ENCODE measurements at places on chromosomes 11 and 22. TPM values are rescaled to one million over a fixed set of nuclear protein-coding genes. Genes with fewer than 3 reads are reported as not detected.

TSGA10IP gene
- 5.6 TPM for total RNA-seq

SMIM38 gene
- total RNA-seq, result 0.64 TPM

C11orf97 gene
- not detected for total RNA-seq

TMPRSS5 gene
- total RNA-seq, result 1.5 TPM

- H3K36me3 ChIP-seq, result no peaks in the 10 kb centered on the region
- no peaks in the 10 kb centered on the region for H3K27me3 ChIP-seq
- H3K27ac ChIP-seq, result no peak overlapping the region
Observed at GRCh38 chr11:27241311-27242122, 121.5 kb downstream of the CCDC34 start.

GRCh38 chr11:104260456-104260855 is 96.5 kb upstream of the PDGFD start:
- no peak overlapping the region for H3K4me3 ChIP-seq
- no peak for DNase-seq
- H3K4me1 ChIP-seq, result peaks cover 3% of the 10 kb centered on the region
- no peak overlapping the region for H3K27ac ChIP-seq
- no peaks in the 10 kb centered on the region for H3K27me3 ChIP-seq

DNA sequence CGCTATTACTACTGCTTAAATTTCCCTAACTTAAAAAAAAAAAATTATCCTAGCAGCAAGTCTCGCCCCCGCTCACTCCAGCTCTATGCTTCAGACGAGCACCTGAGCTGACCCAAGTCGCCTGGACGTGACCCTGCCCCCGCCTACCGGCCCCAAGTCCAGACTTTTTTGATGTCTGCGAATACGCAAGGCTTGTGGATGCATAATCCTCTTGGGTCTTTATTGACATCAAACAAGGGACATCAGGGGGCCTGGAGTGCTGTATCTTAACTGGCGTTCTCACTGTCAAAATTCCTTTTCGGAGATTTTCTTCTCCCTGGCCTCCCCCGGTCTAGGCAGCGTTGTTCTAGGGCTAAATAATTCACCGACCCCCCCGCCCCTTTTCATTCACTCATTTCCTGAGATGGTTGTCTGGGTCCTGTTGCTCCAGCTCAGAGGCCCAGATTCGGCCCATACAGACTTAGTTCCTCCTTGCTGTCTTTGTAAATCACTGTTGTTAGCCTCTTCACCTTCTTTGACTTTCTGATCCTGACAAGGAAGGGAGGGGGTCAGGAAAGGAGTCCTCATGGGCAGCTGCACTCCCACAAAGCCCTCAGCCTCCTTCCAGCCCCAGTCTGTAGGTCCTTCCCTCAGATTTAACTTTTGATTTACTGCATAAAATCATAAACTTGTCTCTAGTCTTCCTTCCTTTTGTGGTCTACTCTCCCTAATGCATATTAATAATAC is 601 bp upstream of the LRP4 start:
- no peaks in the 10 kb centered on the region for H3K36me3 ChIP-seq
- peak; percentile 79 for DNase-seq
- peak overlapping the region; percentile 62 for H3K27ac ChIP-seq
- H3K27me3 ChIP-seq, result peaks cover 20% of the 10 kb centered on the region
- H3K4me3 ChIP-seq, result peak overlapping the region; percentile 65

DNA sequence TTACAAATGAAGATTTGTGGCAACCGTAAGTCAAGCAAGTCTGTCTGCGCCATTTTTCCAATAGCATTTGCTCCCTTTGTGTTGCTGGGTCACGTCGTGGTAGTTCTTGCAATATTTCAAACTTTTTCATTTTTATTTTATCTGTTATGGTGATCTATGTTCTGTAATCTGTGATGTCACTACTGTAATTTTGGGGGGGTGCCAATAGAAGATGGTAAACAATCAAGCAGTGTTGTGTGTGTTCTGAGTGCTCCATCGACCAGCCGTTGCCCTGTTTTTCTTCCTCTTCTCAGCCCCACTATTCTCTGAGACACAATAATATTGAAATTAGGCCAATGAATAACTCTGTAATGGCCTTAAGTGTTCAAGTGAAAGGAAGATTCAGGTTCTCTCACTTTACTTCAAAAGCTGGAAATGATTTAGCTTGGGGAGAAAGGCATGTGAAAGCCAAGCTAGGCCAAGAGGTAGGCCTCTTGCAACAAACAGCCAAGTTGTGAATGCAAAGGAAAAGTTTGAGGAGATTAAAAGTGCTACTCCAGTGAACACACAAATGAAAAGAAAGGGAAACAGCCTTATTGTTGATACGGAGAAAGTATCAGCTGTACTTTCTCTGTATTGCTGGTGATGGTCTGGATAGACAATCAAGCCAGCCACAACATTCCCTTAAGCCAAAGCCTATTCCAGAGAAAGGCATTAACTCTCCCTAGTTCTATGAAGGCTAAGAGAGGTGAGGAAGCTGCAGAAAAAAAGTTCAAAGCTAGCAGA is 7.5 kb downstream of the ZC3H12C start:
- H3K27me3 ChIP-seq, result no peaks in the 10 kb centered on the region
- no peak overlapping the region for H3K4me3 ChIP-seq
- H3K27ac ChIP-seq, result no peak overlapping the region
- DNase-seq, result no peak
- H3K36me3 ChIP-seq, result peaks cover 20% of the 10 kb centered on the region

DNA sequence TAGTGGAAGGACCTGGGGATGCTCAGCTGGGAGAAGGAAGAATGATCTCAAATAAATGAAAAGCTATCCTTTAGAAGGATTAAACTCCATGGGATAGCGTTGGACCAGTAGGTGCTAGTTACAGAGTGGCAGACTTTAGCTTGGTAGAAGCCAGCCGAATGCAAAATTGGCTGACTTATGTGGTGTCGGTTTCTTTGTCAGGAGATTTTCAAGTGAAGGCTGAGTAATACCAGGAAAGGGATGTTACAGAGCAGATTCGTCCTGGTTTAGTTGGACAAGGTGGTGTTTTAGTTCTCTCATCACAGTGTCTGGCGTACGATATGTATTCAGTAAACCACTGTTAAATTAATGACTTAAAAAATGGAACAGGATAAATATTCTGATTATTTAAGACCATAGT is 26.0 kb downstream of the FDX1 start:
- no peaks in the 10 kb centered on the region for H3K27me3 ChIP-seq
- H3K27ac ChIP-seq, result no peak overlapping the region

DNA sequence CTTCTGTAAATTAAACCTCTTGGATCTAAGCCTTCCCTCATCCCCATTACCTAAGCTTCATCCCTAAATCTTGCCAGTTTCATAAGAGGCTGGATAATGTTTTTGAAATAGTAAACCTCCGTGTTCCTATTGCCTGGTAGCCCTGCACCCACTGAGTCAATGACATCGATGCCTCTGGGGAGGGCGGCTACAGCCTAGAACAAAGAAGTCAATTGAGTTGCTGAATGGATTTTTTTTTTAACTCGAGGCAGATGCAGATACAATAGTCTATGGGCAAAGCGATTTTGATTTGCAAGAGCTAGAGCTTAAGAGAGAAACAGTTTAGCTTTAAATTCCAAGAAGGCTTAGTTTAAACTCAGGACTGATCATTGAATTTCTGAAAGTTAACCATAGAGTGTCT is 121.3 kb downstream of the NECTIN1 start:
- H3K4me3 ChIP-seq, result no peak overlapping the region
- DNase-seq, result no peak
- no peaks in the 10 kb centered on the region for H3K27me3 ChIP-seq
- no peaks in the 10 kb centered on the region for H3K36me3 ChIP-seq
- H3K27ac ChIP-seq, result no peak overlapping the region

DNA sequence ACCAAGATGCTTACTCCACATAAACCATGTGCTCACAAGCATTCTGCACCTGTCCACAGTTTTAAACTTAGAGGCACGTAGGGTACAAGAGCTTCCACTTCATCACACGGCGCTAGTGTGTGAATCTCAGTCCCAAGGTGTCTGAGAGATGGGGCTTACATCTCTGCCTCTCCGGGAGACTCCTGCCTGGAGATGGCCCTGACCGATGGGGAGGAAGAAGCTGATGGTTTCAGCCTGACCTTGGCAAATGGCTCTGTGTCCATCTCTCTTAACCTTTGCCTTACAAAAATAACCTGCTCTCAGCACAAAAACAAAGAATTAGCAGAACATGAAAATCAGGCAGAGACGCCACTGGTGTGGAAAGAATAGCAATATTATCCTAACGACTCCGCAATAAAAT is 559.3 kb upstream of the B3GAT1 start:
- H3K27me3 ChIP-seq, result no peaks in the 10 kb centered on the region
- H3K27ac ChIP-seq, result no peak overlapping the region
- H3K4me1 ChIP-seq, result no peaks in the 10 kb centered on the region
- no peaks in the 10 kb centered on the region for H3K36me3 ChIP-seq

DNA sequence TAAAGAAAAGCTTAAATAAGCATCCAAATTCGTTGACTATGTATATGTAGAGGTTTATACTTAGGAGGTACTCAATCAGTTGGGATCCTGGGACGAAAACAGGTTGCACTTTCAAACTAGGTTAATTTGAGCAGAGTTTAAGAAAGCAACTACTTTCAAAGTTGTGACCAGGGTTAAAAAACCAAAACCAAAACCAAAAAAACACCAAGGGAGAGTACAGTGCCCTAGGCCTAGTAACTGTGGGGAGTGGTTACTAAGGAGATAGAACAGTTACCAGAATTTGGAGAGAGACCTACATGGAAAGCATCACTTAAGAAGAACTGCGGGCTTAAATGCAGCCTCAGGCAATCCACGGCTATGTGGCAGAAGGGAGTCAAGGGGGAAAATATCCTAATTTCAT is 148.3 kb downstream of the JRKL start:
- no peak overlapping the region for H3K27ac ChIP-seq
- no peak for DNase-seq
- H3K36me3 ChIP-seq, result no peaks in the 10 kb centered on the region
- no peak overlapping the region for H3K4me3 ChIP-seq
- H3K27me3 ChIP-seq, result no peaks in the 10 kb centered on the region

DNA sequence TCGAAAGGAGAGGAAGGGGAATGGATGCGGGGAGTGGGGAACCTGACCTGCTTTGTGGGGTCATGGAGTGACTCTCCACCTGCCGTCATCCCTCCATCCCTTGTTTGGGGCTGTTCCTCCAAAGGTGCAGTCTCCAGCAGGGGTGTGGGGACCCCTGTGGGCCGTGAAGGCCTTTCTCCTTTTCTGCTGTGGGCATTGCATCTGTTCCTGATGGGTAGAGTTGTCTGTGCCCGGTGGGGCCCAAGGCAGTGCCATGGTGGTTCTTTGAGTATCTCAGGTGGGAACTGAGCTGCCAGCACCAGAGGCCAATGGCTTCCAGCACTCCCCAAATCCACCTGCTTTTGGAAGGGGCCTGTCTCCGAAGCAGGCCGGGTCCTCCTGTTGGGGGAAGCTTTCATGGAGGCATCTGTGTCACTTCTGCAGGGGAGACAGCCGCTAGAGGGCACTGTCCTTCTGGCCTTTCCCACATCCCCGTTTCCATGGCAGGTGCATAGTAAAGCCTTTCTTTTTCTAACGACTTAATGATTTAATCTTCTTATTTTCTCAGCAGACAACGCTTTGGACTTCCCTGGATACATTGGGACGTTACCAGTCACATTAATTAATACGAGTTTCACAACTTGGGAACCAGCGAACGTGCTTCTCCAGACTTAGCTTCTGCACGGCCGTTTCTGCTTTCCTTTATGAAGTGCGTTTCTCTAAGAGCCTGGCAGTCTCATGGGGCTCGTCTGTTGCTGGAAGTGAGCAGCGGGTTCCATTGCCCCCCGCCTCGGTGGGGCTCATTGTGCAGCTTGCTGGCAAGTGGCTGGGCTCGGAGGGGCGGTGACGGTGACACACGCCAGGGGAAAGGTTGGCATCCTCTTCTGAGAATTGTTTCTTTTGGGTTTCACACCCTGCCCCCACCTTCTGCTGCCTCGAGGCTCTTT is 57.1 kb downstream of the PARVB start:
- H3K4me1 ChIP-seq, result peaks cover 3% of the 10 kb centered on the region
- DNase-seq, result peak; percentile 94
- H3K36me3 ChIP-seq, result no peaks in the 10 kb centered on the region
- no peak overlapping the region for H3K4me3 ChIP-seq
- H3K27me3 ChIP-seq, result no peaks in the 10 kb centered on the region

GRCh38 chr11:36930256-36930655 is 332.2 kb upstream of the RAG2 start:
- no peak for DNase-seq
- H3K36me3 ChIP-seq, result no peaks in the 10 kb centered on the region
- H3K27ac ChIP-seq, result no peak overlapping the region
- H3K4me3 ChIP-seq, result no peak overlapping the region

DNA sequence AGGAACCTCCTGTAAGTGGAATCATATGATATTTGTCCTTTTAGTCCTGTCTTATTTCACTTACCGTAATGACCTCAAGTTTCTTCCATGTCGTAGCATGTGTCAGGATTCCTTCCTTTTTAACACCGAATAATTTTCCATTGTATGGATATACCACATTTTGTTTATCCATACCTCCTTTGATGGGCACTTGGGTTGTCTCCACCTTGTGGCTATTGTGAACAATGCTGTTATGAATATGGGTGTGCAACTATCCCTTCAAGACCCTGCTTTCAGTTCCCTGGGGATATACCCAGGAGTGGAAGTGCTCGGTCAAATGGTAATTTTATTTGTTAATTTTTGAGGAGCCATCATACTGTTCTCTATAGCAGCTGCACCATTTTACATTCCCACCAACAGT is 244.9 kb upstream of the BLID start:
- H3K4me1 ChIP-seq, result no peaks in the 10 kb centered on the region
- H3K27me3 ChIP-seq, result no peaks in the 10 kb centered on the region
- H3K4me3 ChIP-seq, result no peak overlapping the region

- H3K4me1 ChIP-seq, result peaks cover 5% of the 10 kb centered on the region
- no peaks in the 10 kb centered on the region for H3K36me3 ChIP-seq
- H3K4me3 ChIP-seq, result peak overlapping the region; percentile 82
- DNase-seq, result no peak
- no peaks in the 10 kb centered on the region for H3K27me3 ChIP-seq
Observed at GRCh38 chr11:78023426-78023825, 350 bp upstream of the KCTD14 start.

DNA sequence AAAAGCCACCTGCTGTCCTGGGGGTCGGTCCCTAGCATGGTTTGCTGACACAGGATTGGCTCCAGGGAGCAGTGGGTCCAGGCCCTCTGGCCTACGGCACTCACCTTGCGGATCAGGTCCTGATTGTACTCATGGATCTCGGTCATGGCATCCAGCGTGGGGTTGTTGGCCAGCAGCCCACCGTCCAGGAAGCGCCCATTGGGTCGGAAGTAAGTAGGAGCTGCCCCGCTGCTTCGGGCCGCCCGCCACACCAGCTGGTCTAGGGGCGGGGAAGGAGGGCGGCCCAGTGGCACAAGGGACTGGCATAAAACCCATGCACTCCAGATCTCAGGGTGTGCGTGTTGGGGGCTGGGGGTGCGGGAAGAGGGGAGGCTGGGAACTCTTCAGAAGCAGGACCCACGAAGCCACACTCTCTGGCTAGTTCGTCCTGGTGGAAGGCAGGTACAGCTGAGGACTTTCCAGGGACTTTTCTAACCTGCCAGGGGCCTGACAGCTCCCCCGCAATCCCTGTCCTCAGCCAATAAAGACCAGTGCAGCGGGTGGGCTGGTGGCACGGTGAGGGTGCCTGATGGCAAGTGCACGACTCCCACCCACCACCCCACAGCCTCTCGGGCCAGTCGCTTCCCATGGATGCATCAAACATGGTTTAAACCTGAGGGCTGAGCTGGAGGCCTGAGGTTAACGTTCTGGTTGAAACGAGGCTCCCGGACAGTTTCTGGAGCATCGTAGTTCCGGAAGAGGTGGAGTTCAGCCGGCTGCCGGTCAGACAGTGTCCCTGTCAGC is 5.1 kb upstream of the BAIAP2L2 start:
- no peaks in the 10 kb centered on the region for H3K27me3 ChIP-seq
- DNase-seq, result no peak
- H3K4me1 ChIP-seq, result no peaks in the 10 kb centered on the region
- H3K36me3 ChIP-seq, result no peaks in the 10 kb centered on the region
- H3K27ac ChIP-seq, result no peak overlapping the region
